ENCODE measurements at places on chromosomes 11 and 22.

GRCh38 chr11:111573821-111574249 lies 28.4 kb upstream of the SIK2 start:
- no peak for DNase-seq

DNA sequence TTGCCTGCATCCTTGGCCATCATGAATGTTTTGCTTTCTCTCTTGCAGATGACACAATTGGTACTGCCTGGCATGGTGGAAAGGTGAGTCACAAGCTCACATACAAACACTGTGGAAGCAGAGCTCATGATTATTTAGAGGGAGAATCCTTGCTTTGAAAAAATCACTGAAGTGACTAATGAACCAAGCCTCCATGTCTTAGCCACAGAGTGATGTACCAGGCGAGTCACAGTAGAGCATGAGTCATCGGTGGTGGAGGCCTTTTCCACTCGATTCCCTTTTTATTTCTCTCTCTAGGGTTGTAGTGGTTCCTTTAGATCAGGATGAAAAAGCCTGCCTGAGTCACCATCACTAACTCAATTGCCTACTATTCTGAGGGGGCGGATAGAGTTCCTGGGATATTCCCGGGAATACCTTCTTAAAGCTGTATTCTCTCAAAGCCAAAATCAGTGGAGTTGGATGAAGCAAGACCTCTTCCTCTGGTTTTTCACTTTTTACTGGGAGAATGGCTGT lies 49.6 kb upstream of the ALKBH3 start:
- DNase-seq: peak; percentile 51

DNA sequence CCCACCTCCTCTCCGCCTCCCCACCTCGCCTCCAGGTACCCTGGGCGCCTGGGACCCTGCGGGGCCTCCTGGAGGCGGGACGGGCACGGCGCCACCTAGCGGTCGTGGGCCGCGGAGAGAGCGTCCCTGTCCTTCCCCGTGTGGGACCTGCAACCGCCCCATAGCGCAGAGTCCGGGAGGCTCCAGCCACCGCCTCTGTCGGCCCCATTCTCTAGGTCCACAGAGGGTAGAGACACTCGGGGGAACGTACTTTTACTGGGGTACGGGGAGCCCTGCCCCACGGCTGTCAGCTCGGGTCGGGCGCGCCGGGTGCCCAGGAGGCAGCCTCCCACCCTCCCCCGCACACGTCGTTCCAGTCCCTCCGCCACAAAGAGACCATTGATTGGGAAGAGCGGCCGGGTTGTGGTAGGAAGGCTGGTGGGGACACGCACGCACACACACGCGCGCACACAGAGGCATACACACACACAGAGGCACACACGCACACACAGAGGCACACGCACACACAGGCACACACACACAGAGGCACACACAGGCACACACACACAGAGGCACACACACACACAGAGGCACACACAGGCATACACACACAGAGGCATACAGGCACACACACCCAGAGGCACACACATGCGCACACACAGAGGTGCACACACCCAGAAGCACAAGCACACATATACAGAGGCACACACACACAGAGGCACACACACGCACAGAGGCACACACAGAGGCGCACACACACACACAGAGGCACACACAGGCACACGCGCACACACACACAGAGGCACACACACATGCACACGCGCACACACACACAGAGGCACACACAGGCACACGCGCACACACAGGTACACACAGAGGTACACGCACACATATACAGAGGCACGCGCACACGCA lies 12.6 kb upstream of the NECTIN1 start:
- DNase-seq: peak; percentile 67

- no peak for DNase-seq
These were observed 1191.7 kb downstream of the TBC1D22A start for GRCh38 chr22:47954107-47954506.

DNA sequence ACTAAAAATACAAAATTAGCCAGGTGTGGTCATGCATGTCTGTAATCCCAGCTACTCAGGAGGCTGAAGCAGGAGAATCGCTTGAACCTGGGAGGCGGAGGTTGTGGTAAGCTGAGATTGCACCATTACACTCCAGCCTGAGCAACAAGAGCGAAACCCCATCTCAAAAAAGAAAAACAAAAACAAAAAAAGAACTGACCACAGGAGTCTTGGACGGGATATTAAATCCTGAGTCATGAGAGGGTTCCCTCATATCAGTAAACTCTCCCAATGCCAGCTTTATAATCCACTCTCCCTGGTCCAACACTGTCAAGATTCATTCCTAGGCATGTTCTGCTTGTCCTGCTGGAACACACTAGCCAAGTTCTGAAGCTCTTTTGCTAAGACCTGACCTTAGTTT lies 61.5 kb upstream of the EP300 start:
- no peak for DNase-seq
